Aorta (tissue), 5 donors: ENCODE measurements at places on chromosomes 2 and 18. TPM values are rescaled to one million over a fixed set of nuclear protein-coding genes. Genes with fewer than 3 reads are reported as not detected.

The UGT1A4 gene
- total RNA-seq, result not detected

The REG1B gene
- total RNA-seq, result 4.9 TPM

The MTIF2 gene
- 13.0 TPM for total RNA-seq

The GDF7 gene
- 15.9 TPM for total RNA-seq

The TFCP2L1 gene
- 0.69 TPM for total RNA-seq

The TTN gene
- 41.7 TPM for total RNA-seq

DNA sequence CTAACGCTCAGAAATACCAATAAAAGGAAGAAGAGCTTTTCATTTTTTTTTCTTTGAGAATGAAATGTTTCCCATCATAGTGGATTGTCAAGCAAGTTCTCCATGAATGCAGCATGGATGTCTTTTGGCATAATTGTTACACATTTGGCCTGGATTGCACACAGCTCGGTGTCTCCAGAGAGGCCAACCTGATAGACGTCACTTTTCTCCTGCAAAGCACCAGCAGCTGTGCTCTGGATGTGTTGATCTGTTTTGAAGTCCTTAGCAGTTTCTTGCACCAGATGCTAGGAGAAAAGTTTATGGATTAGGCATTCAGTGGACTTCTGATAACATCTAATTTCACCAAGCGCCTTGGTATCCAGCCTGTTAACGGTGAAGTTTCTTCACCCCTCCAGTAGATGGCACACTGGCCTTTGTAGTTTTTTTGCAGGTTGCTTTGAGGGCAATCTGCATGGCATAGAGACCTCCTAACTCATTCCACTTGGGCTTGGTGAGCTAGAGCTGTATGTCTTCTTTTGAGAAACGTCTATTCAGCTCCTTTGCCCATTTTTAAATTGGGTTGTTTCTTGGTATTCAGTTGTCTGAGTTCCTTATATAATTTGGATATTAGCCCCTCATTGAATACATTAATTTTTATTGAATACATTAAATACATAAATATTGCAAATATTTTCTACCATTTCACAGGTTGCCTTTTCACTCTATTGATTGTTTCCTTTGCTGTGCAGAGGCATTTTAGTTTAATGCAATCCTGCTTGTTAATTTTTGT lies 59.7 kb downstream of the PTH2R start:
- DNase-seq, result no peak
- H3K4me1 ChIP-seq, result no peaks in the 10 kb centered on the region
- H3K4me3 ChIP-seq, result no peak overlapping the region
- H3K27me3 ChIP-seq, result no peaks in the 10 kb centered on the region

- H3K4me1 ChIP-seq, result no peaks in the 10 kb centered on the region
- H3K4me3 ChIP-seq, result no peak overlapping the region
- no peaks in the 10 kb centered on the region for H3K36me3 ChIP-seq
Measured at GRCh38 chr2:168766600-168766999, 35.8 kb upstream of the NOSTRIN start.

GRCh38 chr2:241768251-241768711 lies 8.3 kb upstream of the GAL3ST2 start:
- no peak overlapping the region for H3K27ac ChIP-seq
- no peak for DNase-seq
- H3K27me3 ChIP-seq, result no peaks in the 10 kb centered on the region
- H3K36me3 ChIP-seq, result no peaks in the 10 kb centered on the region
- no peaks in the 10 kb centered on the region for H3K4me1 ChIP-seq
- H3K4me3 ChIP-seq, result no peak overlapping the region

- H3K4me3 ChIP-seq, result no peak overlapping the region
- no peaks in the 10 kb centered on the region for H3K36me3 ChIP-seq
- peak overlapping the region; percentile 67 for H3K27ac ChIP-seq
- peaks cover 13% of the 10 kb centered on the region for H3K4me1 ChIP-seq
Measured at GRCh38 chr2:163692611-163693482, 43.0 kb downstream of the FIGN start.

- peaks cover 7% of the 10 kb centered on the region for H3K4me1 ChIP-seq
- no peaks in the 10 kb centered on the region for H3K36me3 ChIP-seq
- H3K27ac ChIP-seq, result no peak overlapping the region
- H3K27me3 ChIP-seq, result no peaks in the 10 kb centered on the region
- DNase-seq, result no peak
- H3K4me3 ChIP-seq, result no peak overlapping the region
Measured at GRCh38 chr2:31979956-31980355, 30.9 kb downstream of the MEMO1 start.

GRCh38 chr2:46657042-46657504 lies 177.7 kb downstream of the TMEM247 start:
- H3K27ac ChIP-seq, result no peak overlapping the region
- H3K36me3 ChIP-seq, result no peaks in the 10 kb centered on the region
- peaks cover 3% of the 10 kb centered on the region for H3K4me1 ChIP-seq
- no peak for DNase-seq
- H3K27me3 ChIP-seq, result no peaks in the 10 kb centered on the region

GRCh38 chr2:165305391-165306096 lies 66.3 kb downstream of the SCN2A start:
- no peak overlapping the region for H3K27ac ChIP-seq
- DNase-seq, result no peak
- no peaks in the 10 kb centered on the region for H3K27me3 ChIP-seq
- H3K4me3 ChIP-seq, result no peak overlapping the region
- H3K36me3 ChIP-seq, result no peaks in the 10 kb centered on the region

DNA sequence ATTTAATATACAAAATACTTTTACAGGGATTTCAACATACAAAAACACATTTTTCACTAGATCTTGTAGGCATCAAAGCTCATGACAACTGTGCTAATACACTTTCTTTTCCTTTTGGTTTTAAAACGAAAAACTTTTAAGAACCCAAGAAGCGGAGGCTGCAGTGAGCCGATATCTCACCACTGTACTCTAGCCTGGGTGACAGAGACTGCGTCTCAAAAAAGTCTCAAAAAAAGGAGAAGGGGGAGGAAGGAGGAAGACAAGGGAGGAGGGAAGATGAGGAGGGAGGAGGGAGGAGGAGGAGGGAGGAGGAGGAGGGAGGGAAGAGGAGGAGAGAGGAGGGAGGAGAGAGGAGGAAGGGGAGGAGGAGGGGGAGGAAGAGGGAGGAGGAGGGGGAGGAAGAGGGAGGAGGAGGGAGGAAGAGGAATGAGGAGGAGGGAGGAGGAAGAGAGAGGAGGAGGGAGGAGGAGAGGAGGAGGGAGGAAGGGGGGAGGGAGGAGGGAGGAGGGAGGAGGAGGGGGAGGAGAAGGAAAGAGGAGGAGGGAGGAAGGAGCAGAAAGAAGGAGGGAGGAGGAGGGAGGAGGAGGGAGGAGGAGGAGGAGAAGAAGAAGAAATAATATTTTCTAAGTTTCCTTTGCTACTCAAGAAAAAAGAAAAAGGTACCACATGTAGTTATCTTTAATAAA lies 13.8 kb downstream of the ROCK2 start:
- no peak overlapping the region for H3K4me3 ChIP-seq
- H3K27me3 ChIP-seq, result no peaks in the 10 kb centered on the region
- DNase-seq, result no peak
- H3K36me3 ChIP-seq, result no peaks in the 10 kb centered on the region

GRCh38 chr18:24015639-24016631 lies 1.4 kb downstream of the TTC39C start:
- H3K4me3 ChIP-seq, result peak overlapping the region; percentile 93
- no peaks in the 10 kb centered on the region for H3K36me3 ChIP-seq
- no peaks in the 10 kb centered on the region for H3K27me3 ChIP-seq

DNA sequence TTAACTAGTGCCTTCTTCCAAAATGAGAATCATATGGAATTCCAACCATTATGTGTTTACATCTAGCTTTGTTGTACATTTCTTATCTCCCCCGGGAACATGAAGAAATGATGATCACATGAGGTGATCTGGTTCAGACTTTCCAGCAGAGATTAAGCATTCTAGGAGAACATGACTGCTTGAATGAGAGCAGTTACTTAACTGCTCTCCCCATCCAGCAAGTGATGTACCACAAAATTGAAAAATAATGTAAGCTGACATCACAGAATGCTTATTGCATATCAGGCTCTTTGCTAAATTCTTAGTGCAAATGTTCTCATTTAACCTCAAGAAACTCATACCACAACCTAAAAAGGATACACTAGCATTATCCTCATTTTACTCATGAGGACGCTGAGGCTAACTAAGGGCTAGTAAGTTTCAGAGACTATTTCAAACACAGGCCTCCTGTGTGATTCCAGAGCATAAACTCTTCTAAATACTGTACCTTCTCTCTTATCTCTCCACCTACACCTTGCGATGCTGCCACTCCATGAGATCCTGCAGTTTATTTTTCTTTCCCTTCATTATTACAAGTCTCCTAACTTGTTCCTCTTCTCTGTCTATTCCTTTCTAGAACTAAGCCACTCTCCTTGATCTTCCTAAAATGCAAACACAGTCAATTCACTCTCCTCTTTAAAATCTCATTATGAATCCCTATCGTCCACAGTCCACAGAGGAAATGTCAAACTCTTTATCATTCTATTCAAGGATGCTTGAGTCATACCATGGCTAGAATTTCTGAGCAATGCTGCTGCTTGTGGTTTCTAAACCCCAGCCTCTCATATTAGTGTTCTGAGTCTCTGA lies 1224.8 kb upstream of the ZEB2 start:
- no peak for DNase-seq
- H3K27me3 ChIP-seq, result no peaks in the 10 kb centered on the region
- H3K36me3 ChIP-seq, result no peaks in the 10 kb centered on the region
- no peaks in the 10 kb centered on the region for H3K4me1 ChIP-seq
- H3K4me3 ChIP-seq, result no peak overlapping the region
